Activated CD4-positive, CD25-positive, alpha-beta regulatory T cell treated with anti-CD3 and anti-CD28 coated beads, Interleukin-2, amount 50 U/mL, for 72 hours (primary cell): ENCODE measurements at places on chromosomes 12 and 14.

GRCh38 chr12:20628999-20629398 lies 66.1 kb upstream of the SLCO1C1 start:
- no peak for DNase-seq

DNA sequence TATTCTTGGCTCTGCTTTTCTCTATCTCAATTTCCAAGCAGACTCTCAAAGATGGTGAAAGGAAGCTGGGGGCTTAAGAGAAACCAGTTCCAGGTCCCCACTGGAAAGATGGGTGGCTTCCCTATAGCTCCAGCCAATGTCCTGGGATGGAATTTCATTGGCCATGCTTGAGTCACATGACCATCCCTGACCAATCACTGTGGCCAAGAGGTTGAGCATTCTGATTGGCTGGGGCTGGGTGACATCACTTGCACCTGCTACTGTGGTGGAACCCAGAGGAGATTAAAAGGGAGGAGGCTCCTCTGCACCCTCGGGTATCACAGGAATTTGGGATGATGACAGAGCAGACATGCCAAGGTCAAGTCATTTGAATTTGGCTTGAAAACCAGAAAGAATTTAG lies 436.5 kb downstream of the TMEM132D start:
- DNase-seq = no peak

GRCh38 chr12:39824505-39825212 lies 205.1 kb upstream of the ABCD2 start:
- DNase-seq = no peak

DNA sequence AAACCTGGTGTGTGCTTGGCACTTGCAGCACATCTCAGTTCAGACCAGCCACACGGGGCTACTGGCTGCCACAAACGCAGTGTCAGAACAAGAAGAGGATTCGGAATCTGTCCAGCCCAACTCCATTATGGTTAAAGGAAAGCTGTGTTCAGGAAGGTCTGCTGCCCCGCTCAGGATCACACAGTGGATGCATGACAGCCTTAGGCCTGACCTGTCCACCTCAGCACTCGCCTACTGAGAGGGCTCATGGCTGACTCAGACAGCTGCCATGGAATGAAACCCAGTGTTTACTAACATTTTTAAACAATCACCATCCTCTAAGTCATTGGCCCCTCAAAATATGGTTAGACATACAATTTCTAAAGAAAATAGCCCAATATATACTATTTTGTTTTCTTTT lies 5.6 kb upstream of the NIN start:
- no peak for DNase-seq

DNA sequence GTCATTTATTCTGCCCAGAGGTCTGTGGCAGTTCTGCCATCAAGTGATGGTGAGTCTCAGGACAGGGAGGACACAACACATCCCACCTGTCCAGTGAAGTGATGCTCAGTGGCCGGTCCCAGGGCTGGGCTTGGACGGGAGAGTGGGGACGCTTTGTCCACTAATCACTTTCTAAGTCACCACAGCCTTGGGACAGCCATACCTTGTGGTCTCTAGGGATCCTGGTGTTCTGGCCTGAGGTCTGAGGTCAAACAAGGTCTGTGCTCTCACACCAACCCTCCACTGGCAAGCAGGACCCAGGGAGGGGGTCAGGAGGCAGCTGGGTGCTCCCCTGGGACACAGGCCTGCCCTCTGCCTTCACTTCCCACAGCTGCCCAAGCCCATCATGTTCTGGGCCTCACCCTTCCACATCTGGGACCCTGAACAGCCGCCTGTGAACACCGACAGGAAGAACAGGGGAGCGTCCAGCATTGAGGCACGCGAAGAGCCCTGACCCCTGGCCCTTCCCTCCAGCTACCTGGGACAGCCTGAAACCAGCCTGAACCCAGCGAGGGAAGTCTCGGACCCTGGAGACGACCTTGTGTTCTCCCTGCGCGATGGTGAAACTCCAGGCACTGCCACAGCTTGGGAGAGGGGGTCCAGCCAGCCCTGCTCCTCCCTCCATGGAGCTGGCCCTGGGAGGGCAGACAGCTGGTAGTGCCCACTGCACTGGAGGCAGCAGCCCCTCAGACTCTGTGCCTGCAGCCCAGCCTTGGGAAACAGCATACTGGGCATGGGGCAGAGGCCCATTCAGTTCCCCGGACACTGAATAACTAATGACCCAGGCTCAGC lies 19.7 kb upstream of the GPR132 start:
- DNase-seq = no peak

- no peak for DNase-seq
These were observed 16.8 kb downstream of the C12orf43 start for GRCh38 chr12:120999191-121000120.

GRCh38 chr14:33839193-33840076 lies 111.4 kb downstream of the EGLN3 start:
- DNase-seq = peak; percentile 37

DNA sequence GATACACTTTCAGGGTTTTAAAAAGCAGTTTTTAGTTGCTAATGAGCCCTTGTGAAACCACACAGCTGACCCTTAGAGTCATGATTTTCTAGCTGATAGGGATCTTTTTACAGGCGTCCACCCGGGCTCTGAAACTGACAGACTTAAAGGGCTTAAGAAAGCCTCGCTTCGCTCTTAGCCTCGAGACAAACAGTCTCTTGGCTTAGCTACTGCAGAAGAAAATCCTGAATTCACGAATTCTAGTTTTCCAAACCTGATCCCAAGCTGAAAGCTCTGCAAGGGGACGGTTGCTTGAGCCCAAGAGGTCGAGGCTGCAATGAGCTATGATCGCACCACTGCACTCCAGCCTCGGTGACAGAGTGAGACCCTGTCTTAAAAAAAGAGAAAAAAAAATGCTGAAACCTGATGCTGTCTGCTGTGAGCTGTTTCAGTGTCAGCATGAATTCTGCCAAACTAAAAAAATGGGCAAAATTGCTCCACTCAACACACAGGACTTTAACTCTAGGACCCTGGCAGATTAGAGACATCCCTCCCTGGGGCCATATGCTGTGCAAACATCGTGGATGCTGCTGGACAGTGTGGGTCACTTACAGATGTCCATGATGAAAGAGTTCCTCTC lies 3.1 kb upstream of the HPD start:
- DNase-seq = no peak

GRCh38 chr12:41531147-41531829 lies 343.2 kb downstream of the PDZRN4 start:
- DNase-seq = no peak

- no peak for DNase-seq
These were observed 112.2 kb upstream of the FKBP4 start for GRCh38 chr12:2682296-2683251.

DNA sequence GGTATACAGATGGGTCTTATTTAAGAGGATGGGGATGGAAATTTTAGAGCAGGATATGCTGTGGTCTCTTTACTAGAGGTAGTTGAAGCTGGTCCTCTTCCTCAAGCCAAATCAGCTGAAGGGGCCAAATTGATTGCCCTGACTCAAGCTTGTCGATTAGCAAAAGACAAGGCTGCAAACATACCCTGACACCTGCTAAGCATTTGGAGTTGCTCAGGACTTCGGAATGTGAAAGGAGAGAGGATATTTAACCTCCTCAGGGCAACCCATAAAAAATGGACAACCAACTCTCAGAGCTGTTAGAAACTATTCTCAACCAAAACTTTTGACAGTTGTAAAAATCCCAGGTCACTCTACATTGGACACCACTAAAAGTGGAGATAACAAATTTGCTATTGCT lies 15.6 kb downstream of the PTGDR start:
- DNase-seq = no peak

- DNase-seq = peak; percentile 76
These were observed 18.1 kb downstream of the VSX2 start for GRCh38 chr14:74257078-74257940.

DNA sequence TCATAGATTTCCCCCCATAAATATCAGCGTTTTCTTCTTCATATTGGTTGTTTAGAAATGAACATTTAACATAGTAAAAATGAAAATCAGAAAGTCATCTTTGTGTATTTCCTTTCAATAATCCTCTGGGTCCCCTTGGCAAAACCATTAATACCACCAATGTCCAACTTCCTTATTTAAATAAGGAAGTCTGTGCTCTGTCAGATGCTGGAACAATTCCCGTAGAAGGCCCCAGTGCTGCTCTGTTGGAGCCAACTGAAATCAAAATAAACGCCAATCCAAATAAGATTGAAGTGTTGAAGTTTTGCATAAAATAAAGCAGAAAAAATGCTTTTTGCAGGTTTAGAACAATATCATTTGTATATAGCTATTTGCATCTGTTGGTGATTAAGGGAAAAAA lies 93.1 kb downstream of the PPM1H start:
- no peak for DNase-seq

DNA sequence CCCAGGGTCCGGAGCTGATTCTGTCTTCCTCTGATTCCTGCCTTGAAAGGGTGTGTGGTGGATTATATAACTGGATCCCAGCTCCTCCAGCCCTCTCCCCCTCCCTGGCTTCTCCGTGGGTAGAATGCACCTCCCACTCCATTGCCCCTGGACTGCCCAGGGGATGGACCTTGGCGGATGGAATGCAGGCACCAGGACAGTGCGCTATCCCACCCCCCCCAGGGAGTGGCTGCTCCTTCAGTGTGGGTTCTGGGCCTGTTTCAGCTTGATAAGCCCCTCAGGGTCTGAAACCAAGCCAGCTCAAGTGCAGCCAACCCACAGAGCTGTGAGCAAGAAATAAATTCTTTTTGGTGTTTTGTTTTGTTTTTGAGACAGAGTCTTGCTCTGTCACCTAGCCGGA lies 112.4 kb upstream of the TMEM132D start:
- DNase-seq = no peak

DNA sequence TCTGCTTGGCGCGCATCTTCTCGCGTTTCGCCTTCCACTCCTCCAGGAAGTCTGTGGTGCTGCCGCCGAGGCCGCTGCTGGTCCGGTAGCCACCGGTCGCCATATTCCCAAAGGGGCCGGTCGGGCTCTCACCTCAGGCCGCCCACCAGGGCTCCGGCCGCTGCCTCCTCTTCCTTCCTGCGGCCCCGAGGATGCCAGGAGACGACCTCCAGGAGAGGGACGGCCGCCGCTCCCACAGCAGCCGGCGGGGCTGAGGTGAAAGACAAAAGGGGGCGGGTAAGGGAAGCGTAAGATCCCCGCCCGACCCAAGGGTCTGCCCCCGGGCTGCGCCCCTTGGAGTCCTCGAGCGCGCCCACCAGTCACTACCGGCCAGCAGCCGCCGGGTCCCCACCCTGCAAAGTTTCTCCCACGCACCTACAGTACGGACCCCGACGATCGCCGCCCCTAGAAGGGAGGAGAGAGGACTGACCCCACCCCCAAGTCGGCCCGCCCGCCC lies 574 bp downstream of the PAWR start:
- no peak for DNase-seq

DNA sequence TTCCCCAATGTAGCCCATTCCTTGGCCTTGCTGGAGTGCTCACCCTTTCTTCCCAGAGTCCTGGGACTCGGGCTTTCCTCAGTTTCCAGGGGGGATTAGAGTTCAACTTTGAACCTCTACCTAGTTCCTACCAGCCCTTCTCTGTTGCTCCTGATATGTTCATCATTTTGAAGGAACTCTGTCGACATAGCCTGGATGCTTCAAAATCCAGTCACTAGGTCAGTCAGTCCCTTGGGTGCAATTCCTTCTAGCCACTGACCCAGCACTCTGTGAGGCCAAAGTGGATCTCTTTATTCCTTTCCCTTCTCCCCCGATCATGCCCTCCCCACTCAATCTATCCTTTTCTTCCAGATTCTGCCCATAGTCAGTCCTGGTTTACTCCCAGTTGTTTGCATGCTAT lies 72.3 kb upstream of the TMCC3 start:
- no peak for DNase-seq

- no peak for DNase-seq
These were observed 86.1 kb downstream of the MYF5 start for GRCh38 chr12:80802652-80803400.

DNA sequence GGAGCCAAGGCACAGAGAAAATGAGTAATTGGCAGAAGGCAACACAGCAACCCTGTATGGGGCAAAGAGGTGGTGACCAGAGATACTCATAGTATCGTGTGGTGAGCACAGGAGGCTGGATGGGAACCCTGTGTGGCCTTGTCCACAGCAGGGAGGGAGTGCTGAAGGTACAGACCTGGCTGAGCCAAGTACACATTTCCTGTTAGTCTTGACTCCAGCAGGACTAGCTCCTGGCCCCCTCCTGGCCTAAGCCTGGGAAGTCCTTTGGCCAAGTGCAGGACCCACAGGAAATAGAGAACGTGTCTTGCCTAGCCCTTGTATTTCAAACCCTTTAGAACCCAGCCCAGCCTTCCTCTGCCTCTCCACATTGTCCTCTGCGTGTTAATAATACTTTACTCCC lies 289.8 kb upstream of the PWP1 start:
- no peak for DNase-seq

DNA sequence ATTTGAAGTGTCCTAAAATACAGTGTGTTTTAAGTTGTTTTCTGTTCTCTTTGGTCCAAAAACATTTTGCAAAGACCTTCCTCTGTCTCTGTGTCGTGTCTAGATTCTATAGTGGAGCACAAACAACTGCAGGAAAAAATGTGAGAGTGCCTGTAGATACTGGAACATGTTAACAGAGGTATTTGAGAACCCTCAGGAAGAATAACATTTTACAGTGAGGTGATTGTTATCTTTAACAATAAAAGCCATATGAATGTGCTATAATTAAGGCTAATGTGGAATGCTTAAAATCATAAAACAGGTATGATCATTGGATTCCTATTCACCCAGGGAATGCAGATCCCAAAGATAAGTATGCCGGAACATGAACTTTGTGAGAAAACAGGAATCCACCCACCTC lies 98.0 kb downstream of the SAMD4A start:
- no peak for DNase-seq

DNA sequence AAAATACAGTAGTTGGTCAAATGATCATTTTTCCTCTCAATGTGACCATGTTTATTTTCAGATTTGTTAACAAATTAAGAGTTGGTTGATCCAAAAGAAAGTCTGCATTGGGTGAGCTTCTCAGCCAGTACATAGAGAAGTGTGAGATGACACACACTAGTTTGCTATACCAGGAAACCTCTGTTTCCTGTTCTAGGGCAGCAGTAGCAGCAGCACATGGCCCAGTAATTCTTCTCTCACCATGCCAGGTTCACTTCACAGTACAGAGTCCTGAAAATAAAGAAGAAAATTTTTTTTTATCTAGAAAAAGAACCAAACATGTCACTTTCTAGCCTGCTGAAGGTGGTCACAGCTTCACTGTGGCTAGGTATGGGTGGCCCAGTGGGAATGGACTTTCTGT lies 250.2 kb upstream of the OR4E1 start:
- no peak for DNase-seq

DNA sequence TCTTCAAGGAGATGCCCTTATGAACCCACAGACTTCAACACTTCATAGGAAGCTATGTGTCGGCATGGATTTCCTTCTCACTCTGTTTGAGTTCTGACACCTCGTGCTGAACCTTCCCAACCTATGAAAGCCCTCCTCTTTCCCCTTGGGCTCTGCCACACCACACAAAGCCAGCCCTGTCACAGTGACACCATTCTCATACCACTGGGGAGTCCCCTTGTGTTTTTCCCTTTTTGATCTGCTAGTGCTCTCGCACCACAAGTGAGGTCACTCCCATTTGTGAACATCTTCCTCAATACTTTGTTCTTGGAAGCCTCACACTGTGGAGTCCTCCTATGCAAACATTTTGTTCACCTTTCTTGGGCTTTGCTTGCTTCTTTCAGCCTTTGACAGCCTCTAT lies 264.6 kb upstream of the ALG10 start:
- no peak for DNase-seq

GRCh38 chr12:55633151-55633550 lies 3.5 kb upstream of the OR10P1 start:
- no peak for DNase-seq
